ENCODE measurements at places on chromosomes 13 and 19. TPM values are rescaled to one million over a fixed set of nuclear protein-coding genes. Genes with fewer than 3 reads are reported as not detected.

NCCRP1 gene
- total RNA-seq = not detected

IGSF23 gene
- total RNA-seq = not detected

CEACAM19 gene
- 1.2 TPM for total RNA-seq

FGF22 gene
- not detected for total RNA-seq

ZBTB7A gene
- total RNA-seq = 42.7 TPM

WASF3 gene
- 23.5 TPM for total RNA-seq

KLK4 gene
- 0.29 TPM for total RNA-seq

- H3K27me3 ChIP-seq = no peaks in the 10 kb centered on the region
- DNase-seq = no peak
- no peaks in the 10 kb centered on the region for H3K36me3 ChIP-seq
- no peak overlapping the region for H3K27ac ChIP-seq
- no peak overlapping the region for H3K4me3 ChIP-seq
Observed at GRCh38 chr19:31983647-31984046, 361.8 kb upstream of the ZNF507 start.

GRCh38 chr13:25699056-25699455 is 327.3 kb downstream of the ATP8A2 start:
- no peaks in the 10 kb centered on the region for H3K27me3 ChIP-seq
- H3K4me1 ChIP-seq = no peaks in the 10 kb centered on the region
- no peak overlapping the region for H3K4me3 ChIP-seq

GRCh38 chr13:107373551-107373950 is 805.6 kb upstream of the ARGLU1 start:
- H3K36me3 ChIP-seq = no peaks in the 10 kb centered on the region
- H3K4me1 ChIP-seq = peaks cover 25% of the 10 kb centered on the region
- no peak overlapping the region for H3K4me3 ChIP-seq
- H3K27ac ChIP-seq = no peak overlapping the region
- peak; percentile 78 for DNase-seq

GRCh38 chr13:94090773-94091480 is 388.6 kb downstream of the DCT start:
- no peaks in the 10 kb centered on the region for H3K27me3 ChIP-seq
- no peak overlapping the region for H3K27ac ChIP-seq
- DNase-seq = no peak
- H3K4me1 ChIP-seq = no peaks in the 10 kb centered on the region
- H3K36me3 ChIP-seq = no peaks in the 10 kb centered on the region

GRCh38 chr19:2291185-2291751 is 9.3 kb upstream of the PEAK3 start:
- H3K4me1 ChIP-seq = peaks cover 13% of the 10 kb centered on the region
- no peak overlapping the region for H3K27ac ChIP-seq
- H3K27me3 ChIP-seq = peaks cover 36% of the 10 kb centered on the region
- peak; percentile 90 for DNase-seq
- no peaks in the 10 kb centered on the region for H3K36me3 ChIP-seq

GRCh38 chr13:66264971-66265370 is 965.2 kb downstream of the PCDH9 start:
- H3K27me3 ChIP-seq = no peaks in the 10 kb centered on the region
- H3K27ac ChIP-seq = no peak overlapping the region
- no peaks in the 10 kb centered on the region for H3K4me1 ChIP-seq
- DNase-seq = peak; percentile 36

DNA sequence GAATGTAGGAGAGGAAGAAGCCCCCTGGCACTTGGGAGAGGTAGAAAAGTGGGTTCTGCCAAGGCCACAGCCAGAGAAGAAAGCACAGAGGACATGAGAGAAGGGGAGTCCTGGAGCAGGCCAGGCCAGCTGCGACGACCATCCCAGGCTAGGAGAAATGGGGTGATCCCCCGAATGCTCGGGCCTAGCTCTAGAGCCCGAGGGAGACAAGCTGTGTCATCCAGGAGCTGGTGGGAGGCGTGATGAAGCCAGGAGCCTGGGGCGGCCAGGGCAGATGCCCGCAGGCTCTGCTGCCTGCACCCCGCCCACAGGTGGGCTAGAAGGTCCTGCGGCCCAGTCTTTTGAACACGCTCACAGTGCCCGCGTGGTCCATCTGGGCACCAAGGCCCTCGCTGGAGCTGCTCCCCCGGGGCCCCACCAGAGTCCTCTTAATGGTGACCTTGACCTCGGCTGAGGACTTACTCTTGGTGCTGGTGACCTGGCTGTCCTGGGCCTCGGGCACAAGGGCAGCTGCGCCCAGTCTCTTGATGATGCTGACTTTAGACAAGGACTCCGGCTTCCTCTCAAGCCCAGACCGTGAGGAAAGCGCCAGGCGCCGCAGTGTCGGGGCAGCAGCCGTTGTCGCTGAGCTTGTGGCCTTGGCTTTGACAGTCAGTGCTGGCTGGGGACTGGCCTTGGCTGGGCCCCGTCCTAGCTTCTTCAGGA is 26.5 kb downstream of the C19orf47 start:
- no peaks in the 10 kb centered on the region for H3K4me1 ChIP-seq
- no peak overlapping the region for H3K27ac ChIP-seq
- no peak overlapping the region for H3K4me3 ChIP-seq
- DNase-seq = peak; percentile 50

- H3K36me3 ChIP-seq = no peaks in the 10 kb centered on the region
- no peak overlapping the region for H3K4me3 ChIP-seq
- H3K27me3 ChIP-seq = no peaks in the 10 kb centered on the region
- no peak overlapping the region for H3K27ac ChIP-seq
- DNase-seq = no peak
Observed at GRCh38 chr13:91200486-91200885, 147.0 kb upstream of the MIR17HG start.

GRCh38 chr13:73808318-73808717 is 325.9 kb downstream of the KLF12 start:
- H3K27me3 ChIP-seq = no peaks in the 10 kb centered on the region
- peaks cover 11% of the 10 kb centered on the region for H3K36me3 ChIP-seq
- H3K4me3 ChIP-seq = no peak overlapping the region

DNA sequence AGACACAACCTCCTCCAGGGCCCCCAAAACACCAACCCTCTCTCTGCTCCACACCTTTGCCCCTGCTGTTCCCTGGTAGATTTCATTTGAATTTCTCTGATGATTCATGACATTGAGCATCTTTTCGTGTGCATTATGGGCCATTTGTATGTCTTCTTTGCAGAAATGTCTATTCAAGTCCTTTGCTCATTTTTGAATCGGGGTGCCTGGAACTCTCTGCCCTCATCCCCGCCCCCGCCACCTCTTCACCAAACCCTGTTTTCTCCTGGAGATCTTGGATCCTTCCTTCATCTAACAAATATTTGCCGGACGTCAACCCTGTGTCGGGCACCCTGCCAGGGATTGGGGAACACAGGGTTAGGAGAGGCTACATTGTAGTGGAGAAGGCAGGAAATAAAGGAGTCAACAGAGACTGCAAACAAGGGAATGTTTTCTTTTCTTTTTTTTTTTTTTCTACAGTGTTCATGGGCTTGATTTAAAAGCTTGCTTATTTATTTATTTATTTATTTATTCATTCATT is 25.5 kb upstream of the SLC1A5 start:
- H3K4me1 ChIP-seq = no peaks in the 10 kb centered on the region
- no peak overlapping the region for H3K27ac ChIP-seq
- H3K27me3 ChIP-seq = no peaks in the 10 kb centered on the region
- no peaks in the 10 kb centered on the region for H3K36me3 ChIP-seq

DNA sequence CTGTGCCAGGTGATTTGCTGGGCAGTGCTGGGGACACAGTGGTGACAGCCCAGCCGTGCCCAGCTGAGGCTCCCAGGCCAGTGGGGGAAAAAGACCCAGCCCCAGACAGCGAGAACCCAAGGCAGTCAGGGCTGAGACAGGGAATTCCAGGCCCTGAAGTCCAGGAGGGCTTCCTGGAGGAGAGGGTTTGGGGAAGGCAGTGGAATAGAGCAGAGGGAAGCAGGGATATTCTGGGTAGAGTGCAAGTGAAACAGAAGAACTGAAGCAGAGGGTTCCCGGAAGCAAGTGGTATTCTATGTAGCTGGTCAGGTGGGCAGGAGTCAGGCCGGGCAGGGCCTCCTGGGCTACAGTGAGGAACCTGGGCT is 1.3 kb upstream of the CEACAM16 start:
- no peak for DNase-seq
- no peak overlapping the region for H3K4me3 ChIP-seq
- no peaks in the 10 kb centered on the region for H3K36me3 ChIP-seq

DNA sequence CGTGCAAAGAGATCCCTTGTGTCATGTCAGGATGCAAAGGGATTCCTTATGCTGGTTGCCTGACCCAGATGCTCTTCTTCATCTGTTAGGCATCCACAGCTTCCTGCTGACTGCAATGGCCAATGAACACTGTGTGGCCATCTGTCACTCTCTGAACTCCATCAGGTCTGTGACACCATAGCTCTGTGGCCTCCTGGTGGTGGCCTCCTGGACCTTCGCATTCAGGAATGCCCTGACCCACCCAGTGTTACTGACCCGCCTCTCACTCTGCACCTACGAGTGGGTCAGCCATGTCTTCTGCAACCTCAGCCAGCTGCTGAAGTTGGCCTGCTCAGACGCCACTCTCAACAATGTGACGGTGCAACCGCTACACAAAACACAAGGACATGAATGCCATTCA is 23.9 kb upstream of the TPM4 start:
- no peaks in the 10 kb centered on the region for H3K36me3 ChIP-seq
- DNase-seq = no peak
- H3K4me3 ChIP-seq = no peak overlapping the region
- H3K27ac ChIP-seq = no peak overlapping the region

GRCh38 chr19:6577476-6578125 is 13.3 kb downstream of the CD70 start:
- H3K36me3 ChIP-seq = no peaks in the 10 kb centered on the region
- H3K27ac ChIP-seq = no peak overlapping the region
- peaks cover 12% of the 10 kb centered on the region for H3K27me3 ChIP-seq
- no peak for DNase-seq

DNA sequence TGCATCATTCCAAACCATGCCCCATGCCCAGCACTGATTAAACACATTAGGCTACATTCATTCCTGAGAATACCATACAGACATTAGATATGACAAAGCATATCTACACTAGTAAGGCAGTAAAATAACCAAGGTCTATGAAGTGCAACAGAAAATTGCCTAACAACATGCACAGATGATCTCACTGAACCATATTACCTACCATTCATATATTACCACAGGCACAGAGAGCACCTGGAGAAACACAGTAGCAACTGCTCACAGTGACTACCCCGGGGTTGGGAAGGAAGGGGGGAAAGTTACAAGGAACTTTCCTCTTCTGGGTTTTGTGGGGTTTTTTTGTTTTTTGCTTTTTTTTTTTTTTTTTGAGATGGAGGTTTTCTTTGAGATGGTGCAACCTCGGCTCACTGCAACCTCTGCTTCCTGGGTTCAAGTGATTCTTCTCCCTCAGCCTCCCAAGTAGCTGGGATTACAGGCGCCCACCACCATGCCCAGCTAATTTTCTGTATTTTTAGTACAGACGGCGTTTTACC is 669.6 kb downstream of the UQCRFS1 start:
- H3K27ac ChIP-seq = no peak overlapping the region
- no peak overlapping the region for H3K4me3 ChIP-seq
- H3K36me3 ChIP-seq = no peaks in the 10 kb centered on the region
- DNase-seq = no peak

DNA sequence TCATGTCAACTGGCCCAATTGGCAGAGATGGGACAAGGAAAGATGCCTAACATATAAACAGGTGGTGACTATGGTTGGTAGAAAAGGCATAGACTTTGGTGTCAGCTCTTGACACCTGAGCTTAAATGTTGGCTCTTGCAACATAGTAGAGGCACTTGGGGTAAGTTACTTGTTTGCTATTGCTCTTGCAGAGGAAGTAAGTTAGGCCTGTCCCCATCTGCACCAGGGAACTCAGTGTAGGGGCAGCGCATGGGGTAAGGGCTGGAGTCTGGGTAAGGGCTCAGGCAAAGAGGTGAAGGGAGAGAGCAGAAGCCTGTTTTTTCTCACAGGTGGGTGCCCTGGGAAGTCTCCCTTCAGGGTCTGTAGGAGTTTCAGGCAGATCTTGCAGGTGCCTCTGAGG is 27.6 kb downstream of the ERICH6B start:
- DNase-seq = no peak
- no peaks in the 10 kb centered on the region for H3K36me3 ChIP-seq
- no peaks in the 10 kb centered on the region for H3K4me1 ChIP-seq
- peaks cover 18% of the 10 kb centered on the region for H3K27me3 ChIP-seq

- peak within 1 kb of the TSS; percentile 89 for H3K4me3 ChIP-seq
- peak; percentile 94 for DNase-seq
- peaks cover 32% of the 10 kb centered on the region for H3K4me1 ChIP-seq
- peak within 1 kb of the TSS; percentile 99 for H3K27ac ChIP-seq
- no peaks in the 10 kb centered on the region for H3K27me3 ChIP-seq
Observed at GRCh38 chr19:45177817-45178261, at the start of gene TRAPPC6A. TSS of gene TRAPPC6A (minus strand) at chr19:45178237. CDS start at chr19:45178218, 19 bp downstream.

GRCh38 chr19:4533835-4534424 is 1.1 kb downstream of the PLIN5 start:
- no peak overlapping the region for H3K27ac ChIP-seq
- no peaks in the 10 kb centered on the region for H3K4me1 ChIP-seq
- H3K36me3 ChIP-seq = no peaks in the 10 kb centered on the region
- peaks cover 14% of the 10 kb centered on the region for H3K27me3 ChIP-seq

DNA sequence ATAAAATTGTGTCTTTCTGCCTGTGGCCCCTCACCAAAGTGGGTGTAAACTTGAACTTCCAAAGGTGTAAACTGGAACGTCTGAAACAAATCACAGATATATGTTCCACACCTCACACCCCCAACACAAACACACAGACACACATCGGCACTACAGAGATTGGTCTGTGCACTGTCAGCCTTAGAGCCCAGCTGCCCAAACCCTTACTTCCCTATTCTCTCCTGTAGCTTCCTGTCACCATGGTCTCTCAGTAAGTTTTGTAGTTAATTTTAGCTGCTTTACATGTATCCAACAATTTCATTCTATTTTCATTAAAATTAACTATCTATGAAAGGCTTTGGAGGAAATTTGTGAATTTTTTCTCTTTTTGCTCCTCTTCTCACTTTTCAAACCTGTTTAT is 5.4 kb downstream of the TM9SF2 start:
- H3K27me3 ChIP-seq = no peaks in the 10 kb centered on the region
- H3K27ac ChIP-seq = peak overlapping the region; percentile 20
- DNase-seq = no peak
- H3K4me3 ChIP-seq = no peak overlapping the region
- H3K4me1 ChIP-seq = peaks cover 19% of the 10 kb centered on the region

GRCh38 chr19:695352-695949 is at the start of gene PRSS57:
TSS of gene PRSS57 (minus strand) at chr19:695452. CDS start at chr19:695430, 22 bp downstream.
- H3K27me3 ChIP-seq = peaks cover 4% of the 10 kb centered on the region
- peak; percentile 35 for DNase-seq
- no peak within 1 kb of the TSS for H3K27ac ChIP-seq
- no peak within 1 kb of the TSS for H3K4me3 ChIP-seq

- no peak overlapping the region for H3K27ac ChIP-seq
- H3K4me1 ChIP-seq = peaks cover 5% of the 10 kb centered on the region
- no peaks in the 10 kb centered on the region for H3K36me3 ChIP-seq
- no peak overlapping the region for H3K4me3 ChIP-seq
Observed at GRCh38 chr13:93505104-93505952, 278.7 kb downstream of the GPC6 start.

All from osteoblast (primary cell).